ENCODE measurements at places on chromosomes 5 and 9. TPM values are rescaled to one million over a fixed set of nuclear protein-coding genes. Genes with fewer than 3 reads are reported as not detected.

The ANKRD31 gene
- total RNA-seq = 0.39 TPM

The PRR16 gene
- total RNA-seq = 5.1 TPM

- no peaks in the 10 kb centered on the region for H3K36me3 ChIP-seq
- H3K4me1 ChIP-seq = peaks cover 3% of the 10 kb centered on the region
- no peak for DNase-seq
- no peak overlapping the region for H3K4me3 ChIP-seq
- H3K27ac ChIP-seq = no peak overlapping the region
These were observed 493.3 kb downstream of the PRELID2 start for GRCh38 chr5:145341842-145342241.

- H3K27me3 ChIP-seq = no peaks in the 10 kb centered on the region
- no peak for DNase-seq
- no peaks in the 10 kb centered on the region for H3K4me1 ChIP-seq
- H3K36me3 ChIP-seq = no peaks in the 10 kb centered on the region
- H3K4me3 ChIP-seq = no peak overlapping the region
These were observed 753.9 kb upstream of the DMAC1 start for GRCh38 chr9:8553444-8553843.

DNA sequence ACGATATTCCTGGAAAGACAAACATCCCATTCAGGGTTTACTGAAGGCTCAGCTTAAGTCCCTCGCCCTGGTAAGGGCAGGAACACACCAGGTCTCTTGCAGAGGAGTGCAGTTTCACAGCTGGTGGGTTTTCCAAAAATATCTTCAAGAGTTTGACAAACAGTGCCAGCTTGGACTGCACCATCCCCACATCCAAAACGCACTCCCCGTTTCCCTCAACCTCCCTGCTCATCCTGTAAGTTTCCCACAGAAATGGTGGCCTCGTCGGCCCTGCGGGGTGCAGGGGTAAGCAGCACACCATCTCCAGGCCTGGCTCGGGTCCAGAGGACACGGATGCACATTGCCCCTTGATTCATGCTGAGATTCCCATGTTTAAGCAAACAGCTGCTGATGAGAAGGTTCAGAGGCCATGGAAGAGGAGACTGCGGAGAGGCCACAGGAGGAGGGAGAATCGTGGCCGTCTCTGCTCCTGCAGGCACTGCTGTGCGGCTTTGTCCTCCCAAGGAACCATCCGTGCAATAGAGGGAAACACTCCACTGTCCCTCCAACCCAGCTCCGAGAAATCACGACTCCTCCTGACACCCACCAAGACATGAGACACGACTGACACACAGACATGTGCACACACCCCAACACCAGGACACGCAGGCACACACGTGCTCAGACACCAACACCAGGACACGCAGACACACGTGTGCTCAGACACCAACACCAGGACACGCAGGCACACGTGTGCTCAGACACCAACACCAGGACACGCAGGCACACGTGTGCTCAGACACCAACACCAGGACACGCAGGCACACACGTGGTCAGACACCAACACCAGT, 24.0 kb upstream of the SLC12A7 start:
- H3K27ac ChIP-seq = no peak overlapping the region
- no peaks in the 10 kb centered on the region for H3K4me1 ChIP-seq
- H3K27me3 ChIP-seq = no peaks in the 10 kb centered on the region
- H3K4me3 ChIP-seq = no peak overlapping the region

GRCh38 chr9:117887383-117887782, 183.2 kb downstream of the TLR4 start:
- H3K27ac ChIP-seq = no peak overlapping the region
- H3K4me3 ChIP-seq = no peak overlapping the region
- H3K27me3 ChIP-seq = no peaks in the 10 kb centered on the region
- no peaks in the 10 kb centered on the region for H3K36me3 ChIP-seq

DNA sequence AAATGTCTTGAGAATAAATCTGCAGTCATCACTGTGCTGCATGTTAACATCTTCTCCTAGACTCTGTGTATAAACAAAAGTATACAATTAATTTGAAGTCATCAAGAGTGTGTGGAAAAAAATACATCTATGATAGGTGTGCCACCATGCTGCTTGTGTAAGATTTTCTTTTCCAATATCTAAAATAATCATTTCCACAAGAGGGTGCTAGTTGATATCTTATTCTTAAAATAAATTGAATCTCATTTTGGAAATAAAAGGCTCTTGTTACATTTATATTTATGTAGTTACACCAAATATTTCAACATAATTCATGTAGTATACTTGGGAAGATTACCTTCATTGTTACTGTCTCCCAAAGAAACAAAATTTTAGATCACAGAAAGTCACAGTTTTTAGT, 14.1 kb upstream of the MOCS2 start:
- H3K27ac ChIP-seq = no peak overlapping the region
- no peaks in the 10 kb centered on the region for H3K36me3 ChIP-seq
- H3K4me1 ChIP-seq = no peaks in the 10 kb centered on the region
- no peak for DNase-seq
- H3K4me3 ChIP-seq = no peak overlapping the region

Measured in tibial nerve (tissue), 4 donors.